ENCODE measurements at places on chromosomes 5 and 9.

GRCh38 chr5:122943050-122943698 is 93.4 kb downstream of the PPIC start:
- DNase-seq, result no peak

DNA sequence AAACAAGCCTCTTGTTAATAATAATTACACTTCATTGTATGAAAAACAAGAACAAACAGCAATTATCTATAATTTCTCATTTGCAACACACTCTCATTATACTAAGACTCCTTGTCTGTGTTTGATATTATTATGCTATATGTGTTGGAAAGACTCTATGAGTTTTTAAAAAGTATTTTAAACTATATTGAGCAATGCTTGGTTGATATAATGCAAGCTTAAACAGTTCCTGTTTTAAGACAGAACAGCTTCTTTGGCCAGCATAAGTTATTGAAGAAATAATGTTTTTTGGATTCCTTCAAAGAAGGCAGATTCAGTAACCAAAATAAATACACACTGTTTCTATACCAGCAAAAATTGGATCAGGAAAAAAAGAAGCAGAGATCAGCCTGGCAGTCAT is 871.4 kb downstream of the MAT2B start:
- no peak for DNase-seq

- peak; percentile 60 for DNase-seq
These were observed 4.8 kb downstream of the NR2F1 start for GRCh38 chr5:93587597-93588351.

DNA sequence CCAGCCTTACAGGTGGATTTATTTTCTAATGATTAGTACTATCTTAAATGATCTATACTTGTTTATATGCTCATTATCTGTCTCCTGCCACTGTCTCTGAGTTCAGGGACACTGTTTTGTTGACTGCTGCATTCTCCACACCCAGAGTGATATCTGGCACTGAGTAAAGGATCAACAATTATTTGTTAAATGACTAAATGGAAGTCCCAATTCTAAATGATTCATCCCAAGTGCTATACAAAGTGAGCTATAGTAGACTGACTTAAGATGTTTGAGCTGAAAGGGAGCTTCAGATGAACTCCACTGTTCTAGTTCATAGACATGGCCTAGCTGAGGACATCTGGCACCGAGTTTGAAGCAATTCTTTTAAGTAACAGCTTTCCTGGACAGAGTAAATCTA is 40.5 kb downstream of the ITGA2 start:
- DNase-seq, result no peak

DNA sequence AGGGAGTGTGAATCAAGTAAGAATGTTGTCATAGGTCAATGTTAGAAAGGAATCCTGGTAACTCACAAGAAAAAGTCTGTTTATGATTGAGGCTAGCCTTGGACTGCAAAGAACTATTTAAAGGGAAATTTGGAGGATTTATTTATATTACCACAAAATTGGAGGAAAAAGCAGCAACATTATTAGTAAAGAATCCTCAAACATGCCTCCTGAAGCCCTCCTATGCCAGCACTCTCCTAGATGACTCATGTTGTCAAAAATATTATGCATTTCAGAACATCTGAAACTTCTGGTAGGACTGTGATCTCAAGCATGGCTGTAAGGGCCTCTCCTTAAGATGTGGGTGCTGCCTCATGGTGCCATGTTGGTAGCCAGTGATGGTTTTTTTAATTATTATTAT is 628.5 kb downstream of the CHSY3 start:
- no peak for DNase-seq

- no peak for DNase-seq
These were observed 21.0 kb upstream of the SMARCA2 start for GRCh38 chr9:1994180-1994579.

All from muscle of back (tissue), 13 donors.